LNCaP clone FGC (cell line): ENCODE measurements at places on chromosomes 7 and 10.

- DNase-seq = peak; percentile 62
Measured at GRCh38 chr7:35799846-35800717, 775 bp upstream of the SEPTIN7 start.

DNA sequence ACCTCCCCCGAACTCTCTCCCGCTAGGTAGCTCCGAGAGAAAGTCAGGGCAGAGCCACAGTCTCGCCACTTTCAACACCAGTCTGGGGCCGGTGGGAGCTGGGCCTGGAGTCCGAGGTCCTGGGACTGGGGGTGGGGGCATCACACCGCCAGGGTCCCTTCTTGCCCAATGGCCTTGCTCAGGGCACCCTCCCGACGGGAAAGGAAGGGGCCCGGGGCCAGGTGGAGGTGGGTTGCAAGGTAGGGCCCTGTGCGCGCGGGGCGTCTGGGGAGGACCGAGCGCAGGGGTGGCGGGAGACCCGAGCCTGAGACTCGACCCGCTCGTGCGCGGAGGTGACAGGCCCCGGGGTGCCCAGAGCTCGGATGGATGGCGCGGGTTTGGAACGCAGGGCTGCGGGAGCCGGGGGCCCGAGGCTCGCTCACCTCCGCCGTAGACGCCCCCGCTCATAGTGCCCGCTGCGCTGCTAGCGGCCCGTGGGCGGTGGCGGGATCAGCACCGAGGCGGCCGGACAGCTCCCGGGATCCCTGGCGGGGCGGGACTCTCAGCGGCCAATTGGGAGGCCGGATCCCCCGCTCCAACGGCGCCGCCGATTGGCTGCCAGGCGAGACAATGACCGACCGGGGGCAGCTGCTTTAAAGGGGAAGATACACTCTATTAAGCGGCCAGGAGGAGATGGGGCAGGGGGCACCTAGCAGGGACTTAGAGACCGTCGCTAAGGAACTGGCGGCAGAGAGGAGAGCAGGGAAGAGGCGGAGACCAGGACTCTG is at the start of gene ACTL6B:
Gene ACTL6B (minus strand): TSS at position 541 of the 767 bp plus-strand sequence. CDS start 94 bp downstream, at position 447.
- no peak for DNase-seq

GRCh38 chr10:4541292-4541691 is 284.7 kb upstream of the AKR1E2 start:
- peak; percentile 72 for DNase-seq

DNA sequence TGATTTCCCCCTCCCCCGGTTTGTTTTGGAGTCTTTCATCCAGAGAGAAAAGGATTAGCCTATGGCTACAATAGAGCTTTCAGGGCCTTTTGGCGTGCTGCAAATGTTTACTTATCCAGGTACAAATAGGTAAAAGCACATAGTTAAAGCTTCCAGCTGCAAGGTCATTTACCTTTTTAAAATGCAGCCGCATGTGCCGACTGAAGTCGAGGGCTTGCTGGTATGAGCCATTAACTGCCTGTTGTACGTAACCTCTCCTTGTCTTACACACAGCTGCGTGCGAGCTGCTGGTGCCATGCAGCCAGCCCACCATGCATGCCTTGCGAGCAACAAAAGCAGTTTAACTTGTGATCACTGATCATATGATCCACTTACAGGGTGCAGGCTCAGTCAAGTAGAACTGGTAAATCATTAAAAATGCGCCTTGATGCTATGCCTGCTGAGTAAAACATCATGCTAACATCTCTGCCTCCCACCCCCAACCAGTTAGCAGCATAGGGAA is 866.4 kb downstream of the LRMDA start:
- DNase-seq = no peak

- DNase-seq = no peak
Measured at GRCh38 chr10:62399211-62399610, 25.0 kb downstream of the ZNF365 start.

DNA sequence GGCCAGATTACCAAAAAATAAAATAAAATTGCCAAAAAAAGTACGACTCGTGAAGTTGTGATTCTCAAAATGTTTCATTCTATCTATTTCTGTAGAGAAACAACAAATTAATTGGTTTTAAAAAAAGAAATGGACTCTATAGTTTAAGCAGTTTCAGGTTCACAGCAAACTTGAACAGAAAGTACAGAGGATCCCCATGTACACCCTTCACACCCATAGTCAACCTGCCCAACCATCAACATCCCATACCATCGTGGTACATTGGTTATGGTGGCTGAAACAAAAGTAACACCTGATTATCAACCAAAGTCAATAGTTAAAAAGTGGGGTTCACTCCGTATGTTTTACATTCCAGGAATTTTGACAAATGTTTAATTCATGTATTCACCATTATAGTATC is 496.1 kb downstream of the ANKRD7 start:
- DNase-seq = no peak

- no peak for DNase-seq
Measured at GRCh38 chr7:5463031-5463430, 39.4 kb upstream of the TNRC18 start.

GRCh38 chr7:142375710-142376313 is 118.0 kb upstream of the PRSS58 start:
- DNase-seq = no peak

GRCh38 chr7:133932591-133932990 is 194.5 kb upstream of the LRGUK start:
- DNase-seq = no peak

DNA sequence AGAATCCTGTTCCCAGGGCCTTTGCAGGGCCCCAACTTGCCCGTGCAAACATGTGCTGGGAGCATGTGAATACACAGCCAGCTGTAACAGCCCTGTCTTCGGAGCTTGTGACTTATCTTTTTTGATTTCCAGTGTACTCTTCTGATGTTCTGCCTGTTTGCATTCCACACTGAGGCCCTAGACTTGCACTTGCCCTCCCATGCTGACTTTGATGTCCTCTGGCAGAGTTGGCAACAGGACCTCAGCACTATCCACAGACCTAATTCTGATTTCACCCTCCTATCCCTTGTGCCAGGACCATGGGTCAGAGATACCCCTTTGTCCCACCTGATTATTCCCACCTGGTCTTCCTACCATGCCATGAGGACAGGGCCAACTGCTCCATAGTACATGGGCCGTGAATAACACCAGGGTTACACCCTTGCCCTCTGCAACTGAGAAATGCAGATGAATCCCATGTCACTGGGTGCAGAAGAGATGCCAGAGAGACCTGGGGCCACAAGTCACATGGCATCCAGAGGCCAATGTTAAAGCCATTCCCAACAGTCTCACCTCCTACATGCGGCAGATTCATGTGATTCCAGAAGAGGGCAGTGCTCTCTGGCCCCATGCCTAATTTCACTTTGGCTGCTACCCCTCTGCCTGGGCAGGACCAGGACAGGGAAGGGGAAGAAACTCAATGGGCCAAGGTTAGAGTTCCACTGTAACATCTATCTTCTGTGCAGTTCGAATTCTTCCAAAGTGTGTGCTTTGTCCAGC is 43.0 kb downstream of the SCRN1 start:
- no peak for DNase-seq

DNA sequence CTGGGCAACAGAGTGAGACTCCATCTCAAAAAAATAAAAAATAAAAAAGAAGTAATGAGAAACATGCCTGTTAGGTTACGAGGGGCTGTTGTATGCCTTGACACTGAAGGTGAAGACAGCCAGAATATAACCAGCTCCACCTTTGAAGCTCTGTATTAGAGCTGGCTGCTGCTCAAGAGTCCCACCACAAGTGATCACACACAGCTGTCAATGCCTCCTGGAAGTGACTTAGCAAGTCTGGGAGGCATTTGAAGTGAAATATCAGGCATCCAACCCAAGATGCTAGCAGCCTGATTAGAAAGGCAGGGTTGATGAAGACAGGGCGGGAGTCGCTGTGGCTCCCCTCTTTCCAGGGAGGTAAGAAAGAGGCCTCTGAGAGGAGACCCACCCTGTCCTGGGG is 34.1 kb upstream of the INPP5F start:
- DNase-seq = no peak

GRCh38 chr7:19984231-19984632 is 210.8 kb upstream of the TMEM196 start:
- DNase-seq = no peak

DNA sequence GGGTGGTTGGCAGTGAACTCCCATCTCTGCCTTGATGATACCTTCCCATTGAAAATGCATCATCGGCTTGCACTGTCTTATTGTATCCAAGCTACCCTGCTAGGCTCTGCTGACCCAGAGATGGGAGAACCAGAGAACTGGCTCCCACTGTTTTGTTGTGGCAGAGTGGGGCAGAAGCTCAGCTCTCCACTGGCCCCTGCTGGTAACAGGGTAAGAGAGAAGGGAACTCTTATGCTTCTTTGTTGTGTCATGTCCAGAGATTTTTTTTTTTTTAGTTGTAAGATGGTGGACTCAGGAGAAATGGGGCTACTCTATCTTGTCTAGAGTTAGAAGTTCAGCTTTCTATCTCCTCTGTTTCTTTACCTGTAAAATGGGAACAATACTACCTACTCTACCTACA is 100.5 kb upstream of the SDK1 start:
- no peak for DNase-seq

DNA sequence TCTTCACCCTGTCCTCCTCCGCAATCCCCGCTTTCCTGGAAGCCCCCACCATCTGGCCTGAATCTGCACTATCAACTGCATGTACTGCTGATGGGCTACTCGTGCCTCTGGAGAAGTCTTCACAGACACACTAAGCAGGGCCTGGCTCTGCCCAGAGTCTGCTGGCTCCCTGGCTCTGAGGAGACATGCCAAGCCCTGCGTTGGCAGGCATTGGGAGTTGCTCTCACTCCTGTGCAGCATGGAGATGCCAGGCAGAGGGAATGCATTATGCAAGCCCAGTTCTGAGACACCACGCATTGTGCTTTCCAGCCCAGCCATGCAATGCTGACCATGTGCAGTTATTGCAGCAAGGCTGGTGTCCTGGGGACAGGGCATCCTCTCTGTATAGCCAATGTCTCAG is 314.6 kb downstream of the CXCL12 start:
- DNase-seq = no peak

- no peak for DNase-seq
Measured at GRCh38 chr10:118542745-118543144, 52.7 kb downstream of the PRLHR start.

GRCh38 chr7:142568435-142569097 is 180.7 kb upstream of the PRSS1 start:
- no peak for DNase-seq

GRCh38 chr10:132110713-132111112 is 45.0 kb downstream of the JAKMIP3 start:
- no peak for DNase-seq

- no peak for DNase-seq
Measured at GRCh38 chr10:67978749-67979148, 94.3 kb downstream of the SIRT1 start.

DNA sequence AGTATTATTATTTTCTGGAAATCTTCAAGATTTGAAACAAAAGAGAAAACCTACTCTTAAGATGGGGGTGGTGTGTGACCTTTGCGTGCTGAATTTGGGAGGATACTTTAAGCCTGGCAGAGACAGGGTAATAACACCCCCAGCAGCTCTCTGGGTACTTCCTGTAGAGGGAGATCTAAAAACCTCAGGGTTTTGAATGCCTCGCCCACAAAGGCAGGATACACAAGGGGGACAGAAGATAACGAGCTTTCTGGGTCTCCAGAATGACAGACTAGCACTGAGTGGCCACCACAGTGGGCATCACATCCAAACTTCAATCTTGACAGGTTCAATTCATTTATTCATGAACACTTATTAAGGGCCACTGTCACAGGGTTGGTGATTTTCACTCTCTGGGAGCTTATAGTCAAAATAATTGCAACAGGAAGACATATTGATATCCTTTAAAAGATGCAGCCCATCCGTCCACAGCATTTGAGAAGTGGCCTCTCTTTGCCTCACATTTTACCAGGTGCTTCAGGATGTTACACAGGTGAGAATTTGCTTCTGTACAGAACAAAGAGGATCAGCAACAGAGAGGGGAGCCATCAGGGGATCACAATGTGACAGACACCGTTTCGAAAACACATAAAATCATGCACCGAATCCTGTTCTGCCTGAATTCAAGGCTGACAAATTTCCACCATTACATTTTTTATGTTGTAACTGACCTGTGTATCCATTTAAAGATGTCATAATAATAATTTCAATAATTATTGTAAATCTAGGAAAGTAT is 14.3 kb downstream of the CPA1 start:
- DNase-seq = no peak

- DNase-seq = no peak
Measured at GRCh38 chr10:62843600-62843999, 27.4 kb upstream of the EGR2 start.

- DNase-seq = no peak
Measured at GRCh38 chr7:108097703-108098102, 32.5 kb downstream of the LAMB4 start.

DNA sequence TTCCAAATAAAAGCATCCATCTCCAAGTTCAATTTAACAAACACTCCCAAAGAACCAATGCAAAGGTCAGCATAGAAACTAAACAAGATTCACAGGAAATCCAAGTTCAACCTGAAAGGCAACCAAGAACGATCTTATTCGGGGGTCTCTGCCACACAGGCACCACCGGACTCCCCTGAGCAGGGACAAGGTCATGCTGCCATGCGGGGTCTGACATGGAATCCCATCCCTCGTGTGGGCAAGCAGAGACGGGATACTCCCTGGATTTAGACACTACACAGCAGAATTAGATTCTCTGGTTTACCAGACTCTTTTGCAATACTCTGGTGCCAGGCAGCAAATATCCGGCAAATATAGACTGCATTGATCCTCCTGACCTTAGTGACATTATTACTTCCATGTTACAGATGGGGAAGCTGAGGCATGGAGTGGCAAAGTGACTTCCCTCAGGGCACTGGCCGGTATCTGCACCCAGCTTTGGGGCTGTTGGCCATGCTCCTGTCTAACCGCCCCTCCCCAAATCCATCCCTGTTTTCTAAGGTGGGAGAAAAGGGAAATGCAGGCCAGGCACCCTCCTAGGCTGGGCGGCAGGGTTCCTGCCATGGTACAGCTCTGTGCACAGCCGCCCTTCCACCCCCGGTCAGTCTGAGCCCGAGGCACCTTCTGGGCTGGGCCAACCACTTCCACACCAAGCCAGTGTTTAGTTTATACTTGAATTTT is 111.8 kb downstream of the VIPR2 start:
- DNase-seq = no peak

DNA sequence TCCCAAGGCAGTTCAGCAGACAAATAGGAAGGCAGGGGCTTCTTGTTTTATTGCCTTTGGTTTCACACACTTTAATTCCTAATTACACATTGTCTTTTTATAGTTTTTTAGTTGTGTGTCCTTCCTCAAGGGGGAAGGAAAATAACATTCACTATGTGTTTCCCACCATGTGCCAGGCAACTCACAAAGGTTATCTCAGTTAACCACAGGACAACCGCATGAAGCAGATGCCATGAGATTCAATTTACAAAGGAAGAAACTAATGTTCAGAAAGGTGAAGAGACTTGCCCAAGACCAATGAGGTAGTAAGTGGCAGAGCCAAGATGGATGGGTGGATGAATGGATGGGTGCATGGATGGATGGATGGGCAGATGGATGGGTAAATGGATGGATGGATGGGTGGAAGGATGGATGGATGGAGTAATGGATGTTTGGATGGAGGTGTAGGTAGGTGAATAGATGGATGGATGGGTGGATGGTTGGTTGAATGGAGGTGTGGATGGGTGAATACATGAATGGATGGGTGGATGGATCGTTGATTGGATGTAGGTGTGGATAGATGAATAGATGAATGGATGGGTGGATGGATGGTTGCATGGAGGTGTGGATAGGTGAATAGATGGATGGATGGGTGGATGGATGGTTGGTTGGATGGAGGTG is 77.9 kb downstream of the ARHGAP22 start:
- no peak for DNase-seq
